ENCODE measurements at places on chromosomes 2 and 18.

DNA sequence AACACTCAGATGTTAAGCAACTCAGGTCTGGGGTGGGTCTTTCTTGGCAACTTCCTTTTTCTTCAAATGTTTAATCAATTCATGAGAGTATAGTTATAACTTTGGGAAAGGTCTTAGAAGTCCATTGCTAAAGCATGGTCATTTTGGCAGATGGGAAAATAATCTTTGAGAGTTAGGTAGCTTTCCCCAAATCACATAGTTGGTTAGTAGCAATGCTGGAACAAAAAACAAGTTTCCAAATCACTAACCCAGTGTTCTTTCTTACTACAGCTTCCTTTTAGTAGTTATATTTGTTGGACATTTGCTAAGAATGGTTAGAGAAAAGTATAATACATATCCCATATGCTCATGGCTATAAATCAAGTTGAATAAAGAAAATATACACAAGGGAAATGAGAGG, 185.2 kb upstream of the SLC14A2 start:
- no peak for DNase-seq

DNA sequence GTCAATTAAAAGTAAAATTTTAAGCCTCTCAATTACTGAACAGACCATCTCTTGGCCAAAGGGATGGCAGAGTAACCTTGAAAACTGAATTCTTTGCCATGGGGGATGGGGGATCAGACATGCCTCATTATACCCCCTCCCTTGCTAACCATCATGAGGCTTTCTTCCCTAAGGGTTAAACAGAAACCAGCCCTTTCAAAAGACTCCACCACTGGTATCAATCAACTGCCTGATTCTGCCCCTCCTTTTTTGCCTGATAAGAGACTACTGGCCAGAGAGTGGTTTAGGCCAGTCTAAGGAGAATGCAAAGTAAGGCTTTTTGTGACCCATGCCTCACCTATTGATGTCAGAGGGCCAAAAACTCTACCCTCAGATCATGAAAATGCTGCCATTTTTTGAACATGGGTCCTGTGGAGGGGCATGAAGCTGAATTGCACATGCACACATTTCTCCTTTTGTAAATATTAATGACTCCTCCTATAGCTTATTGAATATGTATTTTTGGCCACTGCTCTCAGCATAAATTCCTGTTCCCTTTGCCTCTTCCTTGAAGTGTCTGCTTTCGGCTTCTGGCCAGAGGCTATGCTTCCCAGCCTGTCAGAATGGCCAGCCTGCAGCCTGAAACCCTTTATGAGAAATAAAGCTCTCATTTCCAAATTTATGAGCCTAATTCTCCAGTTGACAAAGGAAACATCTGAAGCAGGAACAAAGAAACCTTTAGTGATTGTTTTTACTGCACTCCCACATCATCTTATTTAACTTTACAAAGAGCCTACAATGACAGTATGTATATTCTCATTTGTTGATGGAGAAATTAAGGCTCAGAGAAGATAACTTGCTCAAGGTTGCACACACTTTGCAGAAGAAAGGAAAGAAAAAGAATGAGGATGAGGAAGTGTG, 270.7 kb upstream of the CELF4 start:
- no peak for DNase-seq

- DNase-seq: peak; percentile 37
Observed at GRCh38 chr18:39647627-39648534, 2082.3 kb upstream of the CELF4 start.

DNA sequence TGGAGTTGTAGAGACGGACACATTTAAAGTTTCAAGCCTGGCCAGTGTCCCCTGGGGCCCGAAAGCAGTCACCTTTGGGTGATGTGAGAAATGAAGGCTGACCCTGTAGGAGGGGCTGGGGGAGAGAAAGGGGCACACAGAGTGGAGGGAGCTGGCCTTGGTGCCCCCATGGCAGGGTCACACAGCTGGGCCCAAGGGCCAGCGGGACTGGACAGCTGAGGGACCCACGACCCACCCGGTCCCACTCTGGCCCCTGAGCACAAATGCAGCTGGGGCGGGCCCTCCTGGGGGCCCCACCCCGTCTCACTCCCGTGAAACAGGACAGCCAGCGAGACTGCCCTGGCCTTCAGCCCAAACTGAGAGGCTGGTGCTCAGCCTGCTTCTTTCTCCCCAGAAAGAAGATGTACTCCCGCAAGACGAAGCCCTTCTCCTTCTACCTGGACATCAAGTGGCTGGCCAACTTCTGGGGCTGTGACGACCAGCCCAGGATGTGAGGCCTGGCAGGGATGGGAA, 6.1 kb downstream of the AGXT start:
- DNase-seq: no peak

DNA sequence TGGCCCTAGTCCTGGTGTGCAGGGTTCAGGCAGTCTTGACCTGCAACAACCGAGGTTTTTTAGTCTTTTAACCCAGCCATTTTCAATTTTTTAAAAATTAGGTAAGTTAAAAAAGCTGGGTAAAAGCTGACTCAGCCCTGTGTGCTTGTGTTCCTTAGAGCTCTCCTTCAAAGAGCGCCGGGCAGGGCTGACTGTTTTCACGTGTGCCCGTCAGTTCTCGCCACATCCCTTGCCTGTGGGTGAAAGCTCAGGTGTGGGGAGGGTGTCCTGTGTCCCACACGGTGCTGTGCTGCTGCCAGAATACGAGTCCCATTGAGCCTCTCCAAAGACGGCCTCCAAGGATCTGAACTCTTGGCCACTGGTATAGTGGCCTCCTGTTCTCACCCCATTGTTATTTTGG, 5.3 kb upstream of the ANO7 start:
- DNase-seq: no peak

GRCh38 chr2:197657562-197657961, 17.8 kb downstream of the RFTN2 start:
- DNase-seq: no peak

DNA sequence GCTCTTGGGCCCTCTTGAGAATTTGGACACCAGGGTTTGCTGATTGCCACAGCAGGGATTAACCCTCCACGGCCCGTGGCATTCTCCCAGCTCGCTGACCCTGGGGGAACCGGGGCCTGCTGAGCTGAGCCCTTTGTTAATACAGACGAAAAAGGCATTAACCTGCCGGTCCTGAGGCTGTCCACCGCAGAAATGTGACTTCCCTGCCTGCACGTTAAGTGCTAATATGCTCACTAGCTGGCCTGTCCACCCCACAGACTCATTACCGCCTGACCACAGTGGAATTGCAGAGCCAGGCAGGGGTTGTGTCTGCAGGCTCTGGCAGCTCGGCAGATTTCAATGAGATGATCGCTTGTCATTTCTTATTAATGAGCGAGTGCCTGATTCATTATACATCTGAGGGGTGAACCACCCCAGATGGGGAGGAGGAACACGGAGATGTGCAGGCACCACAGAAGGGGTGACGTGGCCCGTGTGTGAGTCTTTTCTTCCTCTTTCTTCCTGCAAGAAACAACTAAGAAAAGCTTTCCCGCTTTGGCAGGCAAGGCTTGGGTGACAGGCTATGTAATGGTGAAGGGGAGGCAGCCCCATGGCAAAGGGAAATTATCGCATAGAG, 126.0 kb downstream of the GLI2 start:
- no peak for DNase-seq

- peak; percentile 34 for DNase-seq
Observed at GRCh38 chr2:23617811-23618215, 232.8 kb downstream of the KLHL29 start.

GRCh38 chr2:128197059-128197458, 106.1 kb downstream of the UGGT1 start:
- DNase-seq: no peak

DNA sequence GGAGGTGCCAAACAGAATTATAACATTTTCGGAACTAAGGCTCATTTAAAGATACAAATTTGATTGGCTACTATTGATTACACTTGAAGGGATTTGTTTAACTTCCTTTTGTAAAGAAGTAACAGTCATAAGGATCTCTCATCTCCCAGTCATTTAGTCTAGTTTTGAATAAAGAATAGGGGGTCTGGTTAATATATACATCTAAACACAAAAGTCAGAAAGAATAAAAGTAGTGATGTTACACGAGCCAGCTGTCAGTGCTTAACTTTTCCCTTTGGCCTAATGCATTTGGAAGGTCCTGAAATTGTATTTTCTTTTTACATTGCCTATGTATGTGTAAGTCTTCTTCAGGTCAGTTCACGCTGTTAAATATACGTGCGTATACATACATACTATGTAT, 8.1 kb downstream of the SEPTIN2 start:
- DNase-seq: no peak

- no peak for DNase-seq
Observed at GRCh38 chr2:229230911-229231310, 40.2 kb downstream of the PID1 start.

All from AG20443 (cell line).